ENCODE measurements at places on chromosomes 3 and 15. TPM values are rescaled to one million over a fixed set of nuclear protein-coding genes. Genes with fewer than 3 reads are reported as not detected.

GRCh38 chr15:40192942-40193341, 32.1 kb downstream of the BUB1B start:
- DNase-seq = no peak

GRCh38 chr15:72278737-72279136, 6.4 kb upstream of the PARP6 start:
- no peak for DNase-seq

The LYZL4 gene
- not detected for total RNA-seq

DNA sequence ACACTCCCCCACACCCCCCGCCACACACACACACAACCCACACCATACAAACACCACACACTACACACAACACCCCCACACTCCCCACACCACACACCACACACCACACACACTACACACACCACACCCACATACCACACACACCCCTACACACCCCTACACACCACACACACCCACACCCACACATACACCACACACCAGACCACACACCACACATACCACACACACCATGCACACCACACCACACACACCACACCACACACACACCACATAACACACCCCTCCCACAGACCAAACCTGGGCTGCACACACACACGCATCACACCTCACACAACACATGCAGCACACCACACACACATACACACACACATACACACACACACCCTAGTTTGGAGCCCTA, 1.8 kb upstream of the RASGRF1 start:
- no peak for DNase-seq

DNA sequence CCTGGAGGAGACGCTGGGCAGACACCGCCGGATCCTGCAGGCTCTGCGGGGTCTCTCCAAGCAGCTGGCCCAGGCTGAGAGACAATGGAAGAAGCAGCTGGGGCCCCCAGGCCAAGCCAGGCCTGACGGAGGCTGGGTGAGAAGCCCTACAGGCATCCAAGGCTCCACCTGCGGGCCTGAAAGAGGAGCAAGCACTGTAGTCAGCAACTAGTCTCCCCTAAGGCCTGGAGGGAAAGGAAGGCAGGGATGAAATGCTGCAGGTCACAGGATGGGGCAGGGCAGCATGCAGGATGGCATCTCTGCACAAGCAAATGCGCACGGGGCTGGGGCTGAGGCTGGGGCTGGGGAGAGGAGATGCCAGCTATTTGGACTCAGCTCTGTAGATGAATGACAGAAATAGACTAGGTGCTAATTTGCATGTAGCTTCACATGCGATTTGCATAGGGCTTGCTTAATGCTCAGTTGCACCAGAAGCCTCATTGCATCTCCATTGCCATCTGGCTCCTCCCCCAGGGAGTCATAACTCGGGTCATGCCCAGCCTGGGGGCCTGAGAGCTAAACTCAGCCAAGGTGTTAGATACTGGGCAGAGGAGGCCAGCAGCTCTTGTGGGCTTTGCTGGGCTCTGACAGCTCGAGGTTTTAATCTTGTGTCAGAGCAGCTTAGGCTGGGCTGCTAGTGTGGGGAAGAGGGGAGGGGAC, 5.2 kb upstream of the CPLX3 start:
- peak; percentile 46 for DNase-seq

DNA sequence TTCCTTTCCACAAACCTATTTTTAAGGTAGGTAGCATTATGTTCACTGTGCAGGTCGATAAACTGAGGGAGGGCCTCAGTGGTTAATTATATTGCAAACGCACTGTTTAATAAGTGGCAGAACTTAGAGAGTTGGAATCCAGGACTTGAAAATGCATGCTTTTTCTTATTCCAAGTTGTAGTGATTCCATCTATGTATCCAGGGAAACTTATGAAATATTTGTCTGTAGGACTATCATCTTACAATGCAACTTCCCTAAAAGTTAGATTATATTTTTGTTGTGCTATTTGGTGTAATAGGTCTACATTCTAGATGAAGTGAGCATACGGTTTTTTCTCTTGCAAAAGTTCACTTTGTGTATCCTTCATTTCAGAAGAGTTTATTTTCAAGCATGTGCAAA, 419.5 kb downstream of the NAALADL2 start:
- DNase-seq = no peak

DNA sequence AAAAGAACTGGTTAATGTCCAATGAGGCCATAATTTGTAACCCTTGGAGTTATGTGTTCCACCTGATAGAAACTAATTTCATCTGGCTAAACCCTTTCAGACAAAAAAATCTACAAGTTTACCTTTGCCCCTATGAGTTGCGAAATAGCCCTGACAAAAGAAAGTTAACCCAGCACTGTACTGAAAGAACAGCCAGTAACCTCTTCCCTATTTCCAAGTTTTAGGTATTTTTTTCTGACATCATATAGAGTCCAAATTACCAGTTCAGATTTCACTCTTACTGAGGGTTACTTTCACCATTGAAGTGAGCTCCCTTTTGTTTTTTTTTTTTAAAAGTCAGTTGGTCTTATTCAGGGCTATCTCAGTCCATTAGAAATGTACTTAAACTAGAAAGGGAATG, 42.8 kb upstream of the PTPRG start:
- DNase-seq = no peak

DNA sequence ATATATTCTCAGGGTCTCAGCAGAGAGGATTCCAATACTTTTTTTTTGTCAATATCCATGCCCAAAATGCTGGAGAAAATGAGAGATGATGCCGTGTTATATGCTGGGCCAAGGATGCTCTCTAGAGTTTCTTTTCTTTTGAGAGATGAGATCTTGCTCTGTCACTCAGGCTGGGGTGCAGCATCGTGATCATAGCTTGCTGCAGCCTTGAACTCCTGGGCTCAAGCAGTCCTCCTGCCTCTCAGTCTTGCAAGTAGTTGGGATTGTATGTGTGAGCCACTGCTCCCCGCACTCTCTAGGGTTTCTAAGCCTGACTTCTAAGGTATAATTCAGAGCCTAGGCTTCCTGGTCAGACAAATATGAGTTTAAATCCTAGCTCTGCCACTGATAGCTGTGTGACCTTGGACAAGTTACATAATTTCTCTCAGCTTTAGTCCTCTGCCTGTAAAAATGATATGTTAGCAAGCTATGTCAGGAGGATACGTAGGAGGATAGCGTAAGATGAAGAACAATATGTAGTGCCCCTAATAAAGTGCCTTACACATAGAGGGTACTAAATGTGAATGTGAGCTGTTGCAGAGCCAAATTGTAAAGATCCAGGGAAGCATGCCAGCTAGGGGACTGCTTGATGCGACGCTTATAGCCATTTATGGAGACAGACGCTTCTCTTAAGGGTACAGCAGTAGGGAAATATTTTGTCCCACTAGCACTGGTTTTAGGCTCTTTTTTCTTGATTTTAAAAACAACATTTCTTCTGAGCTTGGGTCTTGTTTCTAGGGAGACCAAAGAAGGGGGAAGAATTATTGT, 7.4 kb downstream of the STARD9 start:
- DNase-seq = no peak

GRCh38 chr3:38368238-38368637, 21.7 kb downstream of the XYLB start:
- no peak for DNase-seq

The SPINK8 gene
- not detected for total RNA-seq

All from WTC11 (cell line).